ENCODE measurements at places on chromosomes 4 and X. TPM values are rescaled to one million over a fixed set of nuclear protein-coding genes. Genes with fewer than 3 reads are reported as not detected.

The BMX gene
- total RNA-seq: not detected

The ZIC3 gene
- total RNA-seq: 2.6 TPM

The IL2 gene
- not detected for total RNA-seq

The S100G gene
- total RNA-seq: not detected

The GATA1 gene
- not detected for total RNA-seq

The GRIA3 gene
- total RNA-seq: 7.7 TPM

The CENPE gene
- total RNA-seq: 55.7 TPM

The SLC7A11 gene
- total RNA-seq: 9.6 TPM

The PABPC1L2B gene
- total RNA-seq: not detected

The ARAF gene
- 31.3 TPM for total RNA-seq

The CCDC160 gene
- total RNA-seq: 21.6 TPM

The PCDH19 gene
- total RNA-seq: 3.4 TPM

The ASB12 gene
- not detected for total RNA-seq

The DCAF8L2 gene
- total RNA-seq: not detected

The ETDA gene
- total RNA-seq: not detected

The ANAPC10 gene
- total RNA-seq: 34.9 TPM

The RHOXF2B gene
- not detected for total RNA-seq

The C4orf50 gene
- total RNA-seq: 0.32 TPM

The SRPX2 gene
- total RNA-seq: 0.11 TPM

The NUDT11 gene
- total RNA-seq: 58.4 TPM

The HHIP gene
- total RNA-seq: not detected

The ALB gene
- 0.96 TPM for total RNA-seq

The TEX13D gene
- total RNA-seq: not detected

The ARHGEF38 gene
- 0.37 TPM for total RNA-seq

The TLR1 gene
- total RNA-seq: 0.03 TPM

The NKRF gene
- total RNA-seq: 11.2 TPM

The NWD2 gene
- not detected for total RNA-seq

The SOX3 gene
- total RNA-seq: 20.4 TPM

The NMU gene
- 1.8 TPM for total RNA-seq

The MSN gene
- total RNA-seq: 131 TPM

The ODAPH gene
- not detected for total RNA-seq

The RASSF6 gene
- total RNA-seq: not detected

The XK gene
- total RNA-seq: 1.0 TPM

The FRG2 gene
- total RNA-seq: not detected

The GIMD1 gene
- not detected for total RNA-seq

The MAGEA9B gene
- total RNA-seq: not detected

The CLNK gene
- not detected for total RNA-seq

The TMPRSS11B gene
- not detected for total RNA-seq

The TACC3 gene
- total RNA-seq: 68.4 TPM

The PROM1 gene
- 43.0 TPM for total RNA-seq

The HERC6 gene
- total RNA-seq: 0.28 TPM

The MAGEA12 gene
- total RNA-seq: not detected

The TRAM1L1 gene
- total RNA-seq: 4.5 TPM

The TLR10 gene
- not detected for total RNA-seq

The SLC2A9 gene
- not detected for total RNA-seq

The DUSP9 gene
- total RNA-seq: 0.21 TPM

The CHST7 gene
- total RNA-seq: 5.6 TPM

The PDLIM3 gene
- 1.4 TPM for total RNA-seq

The GPR50 gene
- 2.2 TPM for total RNA-seq

The KLHL4 gene
- total RNA-seq: 0.22 TPM

The MAGEC1 gene
- total RNA-seq: not detected

The SCML1 gene
- total RNA-seq: 9.7 TPM

The MAB21L2 gene
- 38.3 TPM for total RNA-seq

The USP17L19 gene
- total RNA-seq: not detected

The GLRB gene
- total RNA-seq: 6.1 TPM

The ADH1C gene
- not detected for total RNA-seq

The NEK1 gene
- 12.1 TPM for total RNA-seq

The GLRA2 gene
- not detected for total RNA-seq

Measured in neural progenitor cell (in vitro differentiated cells).